Stimulated activated CD8-positive, alpha-beta memory T cell treated with anti-CD3 and anti-CD28 coated beads, Interleukin-7, amount 100 ng/mL, for 1 hour (primary cell): ENCODE measurements at places on chromosomes 7 and 10.

DNA sequence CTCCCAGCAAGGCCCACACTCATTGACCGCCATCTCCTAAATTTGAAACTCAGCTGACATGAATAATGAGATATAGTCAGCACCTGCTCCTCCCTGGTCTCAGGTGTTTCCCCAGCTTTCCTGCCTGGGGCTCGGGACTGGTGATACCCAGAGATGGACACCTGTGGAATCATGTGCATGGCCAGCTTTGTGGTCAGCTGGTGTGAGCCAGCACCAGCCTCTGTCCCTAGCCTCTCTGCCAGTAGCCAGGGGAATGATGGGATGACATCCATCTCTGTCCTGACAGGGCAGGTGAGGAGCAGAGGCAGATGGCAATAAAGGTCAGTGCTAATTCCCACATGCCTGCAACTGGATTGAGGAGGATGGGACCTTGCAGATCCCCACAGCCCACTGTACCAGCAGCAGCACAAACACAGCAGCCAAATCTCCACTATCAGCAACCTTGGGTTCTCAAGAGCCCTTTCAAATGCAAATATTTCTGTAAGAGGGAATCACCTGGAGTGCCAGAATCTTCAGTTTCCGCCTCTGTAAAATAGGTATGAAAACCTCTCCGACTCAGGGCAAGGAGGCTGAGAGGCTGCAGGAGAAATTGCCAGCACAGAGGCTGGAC lies 329.2 kb upstream of the ZMIZ1 start:
- no peak for DNase-seq

DNA sequence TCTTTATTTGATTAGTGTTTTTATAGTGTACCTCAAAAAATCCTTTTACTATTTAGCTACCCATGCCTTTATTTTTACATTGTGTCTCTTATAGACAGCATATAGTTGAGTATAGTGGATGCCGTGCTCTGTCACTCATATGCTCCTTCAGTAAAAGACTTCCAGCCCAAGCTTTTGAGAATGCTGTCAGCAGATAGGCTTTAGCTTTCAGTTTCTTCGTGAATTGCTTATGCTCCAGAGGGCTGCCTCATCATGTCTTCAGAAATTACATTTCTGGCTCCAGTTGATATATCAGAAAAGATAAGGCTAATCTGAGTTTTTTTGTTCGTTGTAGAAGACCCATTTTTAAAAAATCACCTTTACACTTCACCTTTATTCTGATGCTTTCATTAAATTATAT lies 332.0 kb downstream of the NXPH1 start:
- DNase-seq = no peak

- DNase-seq = no peak
Observed at GRCh38 chr7:136078630-136079029, 101.5 kb upstream of the MTPN start.

- DNase-seq = no peak
Observed at GRCh38 chr7:94003446-94004023, 620 bp downstream of the BET1 start.

DNA sequence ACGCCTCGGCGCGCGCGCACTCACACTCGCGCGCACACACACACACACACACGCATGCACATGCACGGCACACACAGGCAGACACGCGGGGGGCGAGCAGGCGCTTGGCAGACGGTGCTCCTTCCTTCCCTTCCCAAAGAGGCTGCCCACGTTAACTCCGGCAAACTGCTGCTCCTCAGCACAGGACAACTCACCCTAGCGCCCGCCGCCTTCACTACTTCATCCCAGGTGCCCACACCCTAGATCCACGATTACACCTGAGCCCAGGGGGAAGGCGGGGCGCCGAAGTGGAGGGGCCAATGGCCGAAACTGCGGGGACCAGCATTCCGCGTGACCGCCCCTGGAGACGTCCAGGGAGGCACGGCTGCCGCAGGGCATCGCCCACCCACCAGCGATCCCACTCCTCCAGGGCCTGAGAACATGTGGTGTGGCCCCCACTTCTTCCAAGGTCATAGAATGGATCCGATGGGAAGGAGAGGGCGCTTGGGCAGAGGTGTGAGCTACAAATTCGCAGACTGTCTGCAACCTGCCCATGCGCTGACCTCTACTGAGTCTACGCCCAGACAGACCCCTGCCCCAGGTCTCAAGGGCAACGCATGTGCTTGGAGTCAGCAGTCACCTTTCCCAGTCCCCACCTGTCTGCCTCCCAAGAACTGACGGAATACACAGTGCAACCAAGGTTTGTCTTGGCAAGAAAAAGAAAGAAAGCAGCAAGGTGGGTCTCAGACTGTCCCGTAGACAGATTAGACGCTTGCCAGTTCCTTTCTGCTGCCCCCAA lies 74.6 kb downstream of the CALN1 start:
- DNase-seq = no peak

DNA sequence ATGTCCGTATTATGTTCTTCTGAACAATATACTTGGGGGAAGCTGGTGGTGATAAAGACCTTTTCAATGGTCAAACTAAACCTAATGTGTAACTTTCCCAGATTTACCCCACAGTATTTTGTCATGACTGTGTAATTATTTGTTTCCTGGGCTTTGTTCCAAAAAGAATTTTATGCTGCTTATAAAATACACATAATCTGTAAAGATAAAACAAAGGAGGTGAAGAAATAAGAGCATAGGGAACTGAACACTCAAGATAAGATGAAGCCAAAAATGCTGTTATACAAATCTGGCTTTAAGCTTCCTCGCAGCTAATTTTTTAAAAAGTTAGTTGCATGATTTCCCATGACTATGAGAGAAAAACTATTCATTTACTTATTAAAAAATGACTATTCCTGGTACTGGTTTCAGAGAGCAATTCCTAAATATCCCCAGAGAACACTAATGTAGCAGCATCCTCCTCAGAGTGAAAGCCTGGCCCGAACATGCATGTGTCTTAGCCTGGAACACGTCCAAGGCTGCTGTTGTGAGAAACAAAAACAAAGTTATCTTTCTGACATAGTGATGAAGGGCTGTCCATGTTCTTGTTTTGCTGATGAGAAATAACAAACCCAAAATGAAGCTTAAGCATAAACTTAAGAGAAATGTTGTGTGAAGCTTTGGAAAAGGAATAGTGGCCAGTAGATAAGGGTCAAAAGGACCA lies 33.9 kb downstream of the MALSU1 start:
- DNase-seq = no peak

DNA sequence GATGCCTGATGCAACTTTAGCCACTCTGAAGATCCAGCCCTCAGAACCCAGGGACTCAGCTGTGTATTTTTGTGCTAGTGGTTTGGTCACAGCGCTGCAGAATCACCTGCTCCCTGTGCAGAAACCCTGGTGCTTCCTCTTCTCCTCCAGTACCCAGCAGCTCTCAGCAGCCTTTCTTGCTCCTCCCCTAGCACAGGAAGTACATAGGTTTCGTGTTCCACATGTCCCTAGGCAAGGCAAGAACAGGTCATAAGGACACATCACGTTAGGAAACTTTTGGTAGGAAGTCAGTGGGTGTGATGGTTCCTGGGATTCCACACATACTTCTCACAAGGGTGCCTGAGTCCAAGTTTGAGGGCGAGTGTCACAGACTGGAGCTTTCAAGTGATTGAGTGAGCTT lies 167.9 kb upstream of the PRSS1 start:
- DNase-seq = no peak

- DNase-seq = no peak
Observed at GRCh38 chr7:158295966-158296797, 291.4 kb downstream of the PTPRN2 start.

DNA sequence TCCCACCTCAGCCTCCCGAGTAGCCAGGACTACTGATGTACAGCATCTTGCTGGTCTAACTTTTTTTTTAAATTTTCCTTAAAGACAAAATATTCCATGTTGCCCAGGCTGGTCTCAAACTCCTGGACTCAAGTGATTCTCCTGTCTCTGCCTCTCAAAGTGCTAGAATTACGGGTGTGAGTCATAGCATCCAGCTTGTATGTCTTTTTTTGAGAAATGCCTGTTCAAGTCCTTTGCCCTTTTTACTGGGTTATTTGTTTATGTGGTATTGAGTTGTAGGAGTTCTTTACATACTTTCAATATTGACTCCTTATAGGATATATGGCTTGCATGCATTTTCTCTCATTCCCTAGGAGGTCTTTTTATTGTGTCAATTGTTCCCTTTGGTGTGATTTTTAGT lies 486.4 kb downstream of the MAGI2 start:
- no peak for DNase-seq

DNA sequence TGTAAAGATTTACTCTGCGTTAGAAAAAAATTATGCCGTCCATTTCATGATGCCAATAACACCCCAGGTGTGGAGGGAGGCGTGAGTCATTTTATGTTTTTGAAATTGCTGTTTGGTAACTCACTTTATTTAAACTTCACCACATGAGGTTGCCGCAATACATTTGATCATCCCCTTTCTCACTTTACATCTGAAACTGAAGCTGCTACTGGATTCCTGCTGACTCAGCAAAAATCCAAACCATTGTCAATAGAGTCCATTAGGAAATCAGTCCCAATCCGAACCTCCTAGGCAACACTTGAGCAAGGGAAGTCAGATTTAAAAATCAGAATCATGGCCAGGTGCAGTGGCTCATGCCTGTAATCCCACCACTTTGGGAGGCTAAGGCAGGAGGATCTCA lies 136.6 kb upstream of the SVIL start:
- DNase-seq = no peak

DNA sequence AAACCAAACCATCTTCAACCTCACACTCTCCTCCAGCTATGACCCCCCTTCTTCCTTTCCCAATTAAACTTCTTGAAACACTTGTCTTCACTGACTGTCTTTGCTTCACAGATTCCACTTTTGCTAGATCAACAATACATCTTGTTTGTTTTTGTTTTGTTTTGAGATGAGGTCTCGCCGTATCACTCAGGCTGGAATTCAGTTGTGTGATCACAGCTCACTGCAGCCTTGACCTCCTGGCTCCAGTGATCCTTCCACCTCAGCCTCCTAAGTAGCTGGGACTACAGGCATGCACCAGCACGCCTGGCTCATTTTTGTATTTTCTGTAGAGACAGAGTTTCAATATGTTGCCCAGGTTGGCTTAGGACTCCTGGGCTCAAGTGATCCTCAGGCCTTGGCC lies 59.7 kb downstream of the HIP1 start:
- no peak for DNase-seq

DNA sequence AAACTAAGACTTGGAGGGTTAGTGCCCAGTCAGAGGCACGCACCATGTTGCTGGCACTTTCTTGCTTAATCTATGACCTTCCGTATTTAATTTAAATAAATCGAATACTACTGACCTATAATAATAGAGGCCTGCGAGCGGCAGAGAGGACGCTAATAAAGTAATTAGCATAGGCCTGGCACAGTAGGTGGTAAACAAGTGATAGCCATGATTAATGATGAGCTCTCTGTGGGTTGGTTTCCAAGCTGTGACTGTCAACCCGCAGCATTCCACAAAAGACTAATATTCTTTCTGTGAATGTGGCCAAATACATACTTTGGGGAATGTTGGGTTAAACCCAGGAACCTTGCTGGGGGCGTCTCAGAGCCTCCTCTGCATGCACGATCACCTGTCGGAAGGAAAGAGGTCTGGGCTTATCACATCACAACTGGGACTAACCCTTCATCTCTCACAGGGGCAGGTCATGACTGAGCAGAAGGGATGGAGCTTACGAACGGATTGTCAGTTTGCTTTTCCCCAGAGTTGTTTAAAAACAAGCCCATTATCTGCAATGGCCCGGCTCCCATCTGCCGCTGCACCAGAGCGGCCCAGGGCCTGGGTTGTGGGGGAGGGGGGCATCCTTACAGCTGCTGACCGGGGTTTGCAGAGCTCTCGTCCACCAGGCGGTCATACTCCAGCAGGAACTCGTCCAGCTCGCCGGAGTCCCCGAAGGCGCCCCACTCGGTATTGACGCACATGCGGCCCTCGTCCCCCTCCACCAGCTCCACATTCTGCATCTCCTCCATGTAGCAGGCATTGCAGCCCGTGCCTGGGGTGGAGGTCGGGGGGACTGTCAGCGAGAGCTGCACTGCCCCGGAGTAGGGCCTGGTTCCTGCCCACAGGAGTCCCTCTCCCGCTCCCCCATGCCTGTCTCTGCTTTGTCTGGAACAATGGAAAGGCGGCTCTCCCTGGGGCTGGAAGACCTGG lies 6.2 kb upstream of the MYL7 start:
- no peak for DNase-seq

DNA sequence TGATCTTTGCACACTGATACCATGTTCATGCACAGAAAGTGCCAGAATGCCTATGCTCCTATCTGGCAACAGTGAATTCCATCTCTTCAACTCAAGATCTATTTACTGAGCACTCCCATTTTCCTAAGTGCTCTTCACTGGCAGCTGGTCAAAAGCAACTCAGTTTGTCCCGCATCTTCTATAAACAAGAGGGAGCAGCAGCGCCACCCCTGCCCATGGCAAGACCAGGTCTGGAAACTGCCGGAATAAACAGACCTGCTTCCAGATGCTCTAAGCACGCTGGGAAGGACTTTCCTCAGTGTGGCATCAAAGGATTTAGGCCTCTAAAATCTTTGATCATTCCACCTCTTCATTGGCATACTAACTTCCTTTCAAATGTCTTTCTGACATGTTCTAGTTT lies 104.4 kb upstream of the MACROH2A2 start:
- no peak for DNase-seq

GRCh38 chr7:131011432-131011742 lies 277.4 kb upstream of the KLF14 start:
- no peak for DNase-seq

DNA sequence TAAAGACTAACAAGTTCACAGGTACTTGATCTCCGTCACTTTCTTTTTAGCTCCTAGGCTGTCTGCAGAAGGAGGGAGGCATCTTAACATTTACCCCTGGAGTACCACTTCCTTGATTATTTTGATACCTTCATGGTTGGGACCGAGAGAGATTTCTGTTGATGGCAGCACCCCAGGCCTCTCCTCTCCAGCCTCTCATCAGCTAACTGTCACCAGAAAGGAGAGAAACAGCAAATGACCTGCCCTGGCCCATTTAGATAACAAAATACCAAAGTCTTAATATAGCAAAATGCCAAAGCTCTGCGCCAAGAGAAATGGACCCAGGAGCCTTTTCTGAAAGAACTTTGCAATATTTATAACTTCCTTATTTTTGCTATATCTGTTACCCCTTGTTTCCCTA lies 30.0 kb upstream of the KLHL7 start:
- DNase-seq = no peak

GRCh38 chr7:156792611-156793010 lies 100.4 kb downstream of the LMBR1 start:
- no peak for DNase-seq

DNA sequence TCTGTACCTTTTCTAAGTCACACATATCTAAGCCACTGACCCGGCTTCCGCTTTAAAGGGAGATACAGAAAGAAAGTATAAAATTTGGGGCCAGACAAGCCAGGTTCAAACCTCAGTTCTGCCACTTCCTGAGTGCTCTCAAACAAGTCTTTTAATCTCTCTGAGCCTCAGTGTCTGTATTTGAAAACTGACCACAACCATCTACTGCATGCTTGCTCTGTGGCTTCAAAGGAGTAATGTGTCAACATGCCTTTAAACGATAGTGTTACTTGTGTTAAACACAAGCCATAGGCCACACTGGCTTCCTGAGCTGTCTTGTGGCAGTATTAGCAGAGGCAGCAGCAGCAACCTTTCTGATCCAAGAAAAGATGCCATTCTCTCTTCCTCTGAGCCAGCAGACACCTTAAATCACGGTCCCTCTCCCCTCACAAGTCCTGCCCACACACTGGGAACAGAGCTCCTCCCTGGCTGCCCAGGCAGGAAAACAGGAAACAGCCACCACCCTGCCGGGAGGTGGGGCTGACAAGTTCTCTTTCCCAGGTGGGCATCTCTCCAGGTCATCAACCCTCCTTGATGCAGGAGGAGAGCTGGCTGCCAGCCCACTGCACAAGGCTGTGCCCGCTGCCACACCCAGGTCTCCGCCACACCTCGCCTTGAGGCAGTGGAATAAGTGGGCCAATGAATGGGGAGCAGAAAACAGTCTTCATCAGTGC lies 10.7 kb downstream of the HIP1 start:
- DNase-seq = no peak
